ENCODE measurements at places on chromosomes 3 and 15. TPM values are rescaled to one million over a fixed set of nuclear protein-coding genes. Genes with fewer than 3 reads are reported as not detected.

BLOC1S6 gene
- 37.0 TPM for total RNA-seq

DNA sequence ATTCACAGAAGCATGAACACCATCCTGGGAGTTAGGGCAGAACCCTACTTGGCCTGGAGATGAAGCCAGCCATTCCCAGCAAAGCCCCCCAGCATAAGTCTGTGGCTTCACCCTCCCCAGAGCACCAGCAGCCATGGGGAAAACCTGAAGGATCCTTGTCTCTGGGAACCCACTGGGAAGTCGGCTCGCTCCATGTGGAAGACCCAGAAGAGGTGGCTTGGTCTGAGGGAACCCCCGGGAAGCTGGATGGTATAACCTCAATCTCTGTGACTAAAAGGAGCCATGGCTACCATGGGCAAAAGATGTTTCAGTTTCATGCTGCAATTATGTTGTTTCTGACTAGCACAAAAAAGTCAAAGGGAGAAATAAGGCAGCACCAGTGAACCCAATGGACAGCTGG lies 11.8 kb upstream of the RPUSD3 start:
- H3K27ac ChIP-seq = no peak overlapping the region
- DNase-seq = no peak
- H3K4me3 ChIP-seq = no peak overlapping the region
- peaks cover 5% of the 10 kb centered on the region for H3K4me1 ChIP-seq

CX3CR1 gene
- total RNA-seq = 0.61 TPM

DNA sequence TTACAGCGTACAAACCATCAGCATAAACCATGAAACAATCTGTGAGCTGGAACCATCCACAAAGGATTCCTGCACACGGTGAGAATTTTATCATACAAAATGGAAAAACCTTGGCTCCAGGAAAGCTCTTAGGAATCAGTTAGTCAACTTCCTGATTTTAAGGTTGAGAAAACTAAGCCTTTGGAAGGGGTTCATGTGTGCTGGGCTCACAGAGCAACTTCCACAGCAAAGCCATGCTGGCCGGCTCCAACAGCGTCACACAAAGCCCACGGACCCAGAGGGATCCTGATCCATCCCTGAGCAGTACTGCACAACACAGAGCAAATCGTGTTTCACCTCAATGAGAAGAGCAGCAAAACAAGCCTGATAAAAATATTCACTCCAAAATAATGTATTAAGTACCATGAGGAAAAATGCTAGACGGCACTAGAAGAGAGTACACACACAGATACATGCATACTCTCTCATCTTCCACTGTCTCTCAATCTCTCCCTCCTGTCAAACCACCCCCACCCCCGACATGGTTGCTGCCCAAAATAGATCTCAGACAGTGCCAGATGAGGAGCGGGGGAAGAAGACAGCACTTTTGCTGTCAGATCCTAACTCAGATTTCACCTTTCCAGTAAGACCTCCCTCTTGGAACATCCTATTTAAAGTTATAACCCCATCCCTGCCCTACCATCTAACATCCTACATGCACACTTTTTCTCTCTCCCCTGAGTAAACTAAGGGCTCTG lies 58.6 kb downstream of the MB21D2 start:
- H3K4me1 ChIP-seq = peaks cover 10% of the 10 kb centered on the region
- no peak for DNase-seq
- H3K36me3 ChIP-seq = no peaks in the 10 kb centered on the region
- no peak overlapping the region for H3K4me3 ChIP-seq
- H3K27me3 ChIP-seq = no peaks in the 10 kb centered on the region

DNA sequence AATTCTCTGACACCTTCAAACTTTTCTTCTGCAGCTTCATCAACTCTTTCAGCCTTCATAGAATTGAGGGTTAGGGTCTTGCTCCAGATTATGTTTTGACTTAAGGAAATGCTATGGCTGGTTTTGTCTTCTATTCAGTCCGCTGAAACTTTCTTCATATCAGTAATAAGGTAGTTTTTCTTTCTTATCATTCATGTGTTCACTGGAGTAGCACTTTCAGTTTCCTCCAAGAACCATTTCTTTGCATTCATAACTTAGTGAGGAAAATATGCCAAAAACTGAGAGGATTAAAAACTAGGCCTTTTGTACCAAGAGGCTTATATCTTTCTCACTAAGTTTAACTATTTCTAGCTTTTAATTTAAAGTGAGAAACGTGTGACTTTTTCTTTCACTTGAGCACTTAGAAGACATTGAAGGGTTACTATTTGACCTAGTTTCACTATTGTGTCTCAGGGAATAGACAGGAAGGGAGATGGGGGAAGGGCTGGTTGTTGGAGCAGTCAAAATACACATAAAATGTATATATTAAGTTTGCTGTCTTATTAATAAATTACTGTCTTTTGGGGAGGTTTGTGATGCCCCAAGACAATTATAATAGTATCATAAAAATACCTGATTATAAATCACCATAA lies 1110.1 kb downstream of the TBL1XR1 start:
- no peaks in the 10 kb centered on the region for H3K27me3 ChIP-seq
- H3K36me3 ChIP-seq = no peaks in the 10 kb centered on the region
- H3K4me1 ChIP-seq = peaks cover 20% of the 10 kb centered on the region
- DNase-seq = no peak

GHSR gene
- total RNA-seq = not detected

ROPN1 gene
- not detected for total RNA-seq

- peak overlapping the region; percentile 69 for H3K4me3 ChIP-seq
- no peaks in the 10 kb centered on the region for H3K36me3 ChIP-seq
- H3K27me3 ChIP-seq = no peaks in the 10 kb centered on the region
- peaks cover 25% of the 10 kb centered on the region for H3K4me1 ChIP-seq
- H3K27ac ChIP-seq = peak overlapping the region; percentile 88
- no peak for DNase-seq
These were observed 1.5 kb downstream of the ITGB5 start for GRCh38 chr3:124885466-124886167.

TNNC1 gene
- total RNA-seq = 40.5 TPM

B4GALT4 gene
- 59.7 TPM for total RNA-seq

GPR15 gene
- not detected for total RNA-seq

TRPM1 gene
- not detected for total RNA-seq

- peaks cover 13% of the 10 kb centered on the region for H3K4me1 ChIP-seq
- H3K4me3 ChIP-seq = no peak overlapping the region
- H3K27ac ChIP-seq = no peak overlapping the region
- H3K36me3 ChIP-seq = no peaks in the 10 kb centered on the region
These were observed 60.1 kb upstream of the PCSK6 start for GRCh38 chr15:101549647-101550046.

GRCh38 chr3:111324645-111325044 lies 217.4 kb upstream of the CD96 start:
- no peak for DNase-seq
- H3K27ac ChIP-seq = no peak overlapping the region
- no peak overlapping the region for H3K4me3 ChIP-seq
- no peaks in the 10 kb centered on the region for H3K27me3 ChIP-seq
- H3K36me3 ChIP-seq = no peaks in the 10 kb centered on the region
- peaks cover 8% of the 10 kb centered on the region for H3K4me1 ChIP-seq

SOX14 gene
- not detected for total RNA-seq

GRCh38 chr15:42826251-42826890 lies 89.4 kb upstream of the CDAN1 start:
- DNase-seq = no peak
- no peak overlapping the region for H3K4me3 ChIP-seq
- H3K4me1 ChIP-seq = no peaks in the 10 kb centered on the region
- H3K27ac ChIP-seq = no peak overlapping the region
- no peaks in the 10 kb centered on the region for H3K27me3 ChIP-seq
- no peaks in the 10 kb centered on the region for H3K36me3 ChIP-seq

DNA sequence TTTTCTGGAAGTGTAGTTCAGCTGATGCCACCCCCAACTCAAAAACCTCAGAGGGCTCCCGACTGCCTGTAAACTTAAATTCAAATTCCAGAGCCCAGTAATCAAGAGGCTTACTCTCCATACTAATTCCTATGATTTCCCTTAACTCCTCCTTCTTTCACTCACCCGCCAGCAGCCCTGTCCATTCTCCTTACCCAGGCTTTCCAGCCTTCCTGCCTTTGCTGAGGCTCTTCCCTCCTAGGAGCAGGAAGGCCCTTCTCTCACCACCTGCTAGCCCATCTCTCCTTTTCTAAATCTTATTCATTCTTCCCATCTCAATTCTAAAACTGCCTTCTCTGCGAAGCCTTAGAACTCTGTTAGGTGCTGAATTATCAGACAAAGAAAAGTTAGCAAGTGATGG lies 30.4 kb downstream of the RORA start:
- H3K4me3 ChIP-seq = no peak overlapping the region
- H3K27me3 ChIP-seq = no peaks in the 10 kb centered on the region
- DNase-seq = no peak
- H3K36me3 ChIP-seq = no peaks in the 10 kb centered on the region

- H3K27ac ChIP-seq = no peak overlapping the region
- no peak for DNase-seq
- no peaks in the 10 kb centered on the region for H3K4me1 ChIP-seq
- no peaks in the 10 kb centered on the region for H3K36me3 ChIP-seq
- no peak overlapping the region for H3K4me3 ChIP-seq
These were observed 21.1 kb downstream of the NRROS start for GRCh38 chr3:196660381-196661166.

GRCh38 chr3:185992831-185993374 lies 55.1 kb upstream of the TRA2B start:
- no peak overlapping the region for H3K4me3 ChIP-seq
- no peaks in the 10 kb centered on the region for H3K4me1 ChIP-seq
- DNase-seq = no peak
- no peaks in the 10 kb centered on the region for H3K36me3 ChIP-seq

DNA sequence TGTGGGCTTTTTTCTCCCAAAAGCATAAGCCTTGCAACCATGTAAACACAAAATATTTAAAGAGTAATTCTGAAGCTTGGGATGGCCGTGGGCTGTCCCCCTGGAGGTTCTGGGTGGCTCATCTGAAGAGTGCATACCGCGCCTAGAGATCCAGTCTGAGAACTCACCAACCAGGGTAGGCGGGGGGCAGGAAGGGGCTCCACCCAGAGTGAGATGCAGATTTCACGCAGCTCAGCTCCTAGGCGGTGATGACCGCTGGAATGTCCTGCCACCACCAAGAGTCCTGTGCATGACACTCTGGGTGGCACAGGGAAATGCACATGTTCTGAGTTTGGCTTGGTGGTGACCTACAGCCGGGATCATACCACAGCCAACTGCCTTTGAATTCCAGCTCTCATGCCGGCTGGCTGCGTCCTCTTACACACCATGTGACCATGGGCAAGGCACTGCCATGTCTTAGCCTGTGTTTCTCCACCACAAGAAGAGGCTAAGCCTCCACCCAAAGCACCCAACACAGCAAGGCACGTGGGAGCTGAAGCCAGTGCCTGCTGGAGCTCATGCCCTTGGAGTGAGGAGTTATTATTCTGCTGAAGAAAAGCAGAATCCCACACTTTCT lies 125.1 kb upstream of the IQSEC1 start:
- H3K4me1 ChIP-seq = no peaks in the 10 kb centered on the region
- no peaks in the 10 kb centered on the region for H3K36me3 ChIP-seq
- DNase-seq = no peak
- H3K27me3 ChIP-seq = no peaks in the 10 kb centered on the region

IL5RA gene
- total RNA-seq = 0.23 TPM

DNA sequence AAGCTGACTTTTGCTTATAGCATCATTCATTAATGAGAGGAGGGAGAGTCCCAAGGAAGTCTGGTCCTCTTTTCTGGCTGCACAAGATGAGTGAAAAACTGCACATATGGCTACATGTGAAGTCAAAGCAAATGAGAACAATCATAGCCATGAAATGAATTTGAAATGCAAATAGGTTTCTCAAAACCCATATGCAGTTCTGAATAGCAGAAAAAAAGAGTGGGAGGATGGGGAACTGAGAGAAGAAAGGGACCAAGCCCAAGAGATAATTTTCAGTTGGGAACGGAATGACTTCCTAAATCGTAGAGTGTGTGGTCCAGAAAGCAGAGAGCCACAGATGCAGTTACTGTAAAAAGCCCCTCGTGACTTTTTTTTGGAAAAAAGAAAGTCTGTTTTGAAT lies 66.3 kb downstream of the GTPBP8 start:
- H3K4me1 ChIP-seq = no peaks in the 10 kb centered on the region
- H3K36me3 ChIP-seq = no peaks in the 10 kb centered on the region
- no peak overlapping the region for H3K4me3 ChIP-seq
- no peak overlapping the region for H3K27ac ChIP-seq
- no peak for DNase-seq

ALDH1A2 gene
- 0.61 TPM for total RNA-seq

DNA sequence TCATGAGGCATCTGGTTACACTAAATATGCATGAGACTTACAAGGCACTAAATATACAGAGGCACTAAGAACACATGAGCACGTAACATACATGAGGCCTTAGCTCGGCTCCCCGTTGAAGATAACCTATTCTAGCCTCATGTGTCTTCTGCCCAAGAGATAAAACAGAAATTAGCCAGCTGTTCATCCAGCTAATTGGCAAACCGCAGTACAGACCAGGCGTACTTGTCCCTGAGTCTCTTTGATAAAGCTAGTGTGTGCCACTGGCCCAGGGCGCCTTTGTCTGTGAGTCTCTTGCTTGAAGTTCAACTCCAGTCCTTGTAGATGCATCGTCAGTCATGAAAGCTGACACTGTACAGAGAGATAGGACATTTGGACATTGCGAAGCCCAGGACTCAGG lies 121.9 kb upstream of the SPATA12 start:
- H3K27ac ChIP-seq = no peak overlapping the region
- DNase-seq = no peak
- H3K4me3 ChIP-seq = no peak overlapping the region
- no peaks in the 10 kb centered on the region for H3K36me3 ChIP-seq

SELENOS gene
- 71.3 TPM for total RNA-seq

PIF1 gene
- total RNA-seq = 45.8 TPM

GRCh38 chr3:9448643-9449042 lies 51.2 kb downstream of the SETD5 start:
- peaks cover 1% of the 10 kb centered on the region for H3K36me3 ChIP-seq
- H3K27me3 ChIP-seq = no peaks in the 10 kb centered on the region
- no peak overlapping the region for H3K4me3 ChIP-seq
- no peak overlapping the region for H3K27ac ChIP-seq
- no peaks in the 10 kb centered on the region for H3K4me1 ChIP-seq

All from Caco-2 (cell line).